K562 (cell line): ENCODE measurements at places on chromosomes 7 and 10. TPM values are rescaled to one million over a fixed set of nuclear protein-coding genes. Genes with fewer than 3 reads are reported as not detected.
A peak's percentile ranks its signal among the peaks of the same experiment; 100 is the strongest.

GRCh38 chr10:129754211-129755050 is 209.6 kb downstream of the EBF3 start:
- no peaks in the 10 kb centered on the region for H3K27me3 ChIP-seq
- no peak for DNase-seq
- H3K4me1 ChIP-seq = no peaks in the 10 kb centered on the region
- no peak overlapping the region for H3K27ac ChIP-seq

ZNRF2 gene
- total RNA-seq = 8.3 and 9.4 TPM in 2 replicates

CD36 gene
- 0.42 and 0.72 TPM in 2 replicates for total RNA-seq

DNA sequence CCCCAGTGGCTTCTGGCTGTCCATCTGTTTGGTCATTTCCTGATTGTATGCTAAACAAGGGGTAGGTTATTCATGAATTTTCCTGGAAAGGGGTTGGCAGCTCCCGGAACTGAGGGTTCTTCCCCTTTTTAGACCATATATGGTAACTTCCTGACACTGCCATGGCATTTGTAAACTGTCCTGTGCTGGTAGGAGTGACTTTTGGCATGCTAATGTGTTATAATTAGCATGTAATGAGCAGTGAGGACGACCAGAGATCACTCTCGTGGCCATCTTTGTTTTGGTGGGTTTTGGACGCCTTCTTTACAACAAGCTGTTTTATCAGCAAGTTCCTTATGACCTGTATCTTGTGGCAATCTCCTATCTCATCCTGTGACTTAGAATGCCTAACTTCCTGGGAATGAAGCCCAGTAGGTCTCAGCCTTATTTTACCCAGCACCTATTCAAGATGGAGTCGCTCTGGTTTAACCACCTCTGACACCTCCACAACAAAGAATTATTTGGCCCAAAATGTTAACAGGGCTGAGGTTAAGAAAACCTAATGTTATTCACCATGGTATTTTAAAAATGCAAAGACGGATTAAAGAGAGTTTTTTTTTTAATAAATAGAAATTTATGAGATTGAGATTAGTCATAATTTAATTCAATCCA is 2.4 kb upstream of the PTN start:
- no peak overlapping the region for H3K4me3 ChIP-seq
- no peaks in the 10 kb centered on the region for H3K4me1 ChIP-seq
- DNase-seq = no peak
- no peak overlapping the region for H3K27ac ChIP-seq
- no peaks in the 10 kb centered on the region for H3K36me3 ChIP-seq

BLNK gene
- total RNA-seq = 0.20 TPM in 1 of 2 replicates, not detected in the other

GRCh38 chr10:110694820-110695538 is 50.8 kb downstream of the RBM20 start:
- no peaks in the 10 kb centered on the region for H3K36me3 ChIP-seq
- no peak overlapping the region for H3K4me3 ChIP-seq
- no peaks in the 10 kb centered on the region; the same call in 1 of the 2 replicates for H3K4me1 ChIP-seq
- H3K27me3 ChIP-seq = no peaks in the 10 kb centered on the region
- H3K27ac ChIP-seq = no peak overlapping the region

SLC26A3 gene
- 0.86 and 1.1 TPM in 2 replicates for total RNA-seq

DNA sequence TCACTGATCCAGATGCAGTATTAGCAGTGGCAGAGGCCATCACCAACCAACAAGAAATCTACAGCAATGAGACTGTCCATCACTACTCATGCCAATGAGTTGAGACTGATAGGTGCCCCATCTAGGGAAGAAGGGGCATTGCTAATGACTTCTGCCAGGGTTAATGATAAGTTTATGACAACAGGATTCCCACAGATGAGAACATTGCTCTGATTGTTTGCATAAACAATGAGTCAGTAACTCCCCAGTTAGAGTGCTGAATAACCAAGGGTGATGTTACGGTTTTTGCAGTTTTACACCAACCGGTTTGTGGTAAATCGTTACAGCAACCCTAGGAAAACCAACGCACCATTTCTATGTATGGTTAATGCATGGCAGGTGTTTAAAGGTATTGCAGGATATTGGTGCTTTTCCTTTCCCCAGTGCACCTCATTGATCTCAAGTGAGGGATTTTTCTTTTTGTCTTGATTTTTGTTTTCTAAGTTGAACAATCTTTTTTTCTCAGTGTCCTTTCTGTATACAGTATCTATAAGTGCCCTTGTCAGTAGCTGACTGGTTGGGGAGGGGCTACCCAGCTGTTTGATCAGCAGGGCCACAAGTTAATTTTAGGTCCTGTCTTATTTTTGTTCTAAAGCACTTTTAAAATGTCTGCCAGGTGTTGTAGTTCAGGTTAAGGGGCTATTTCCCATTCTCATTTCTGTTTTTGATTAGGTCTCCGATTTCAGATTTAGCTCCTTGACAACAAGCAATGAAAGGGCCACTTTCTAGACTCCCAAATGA is 3.9 kb upstream of the CSGALNACT2 start:
- H3K36me3 ChIP-seq = no peaks in the 10 kb centered on the region
- H3K27me3 ChIP-seq = peaks cover 19% of the 10 kb centered on the region
- peaks cover 6% of the 10 kb centered on the region for H3K4me1 ChIP-seq
- no peak overlapping the region for H3K4me3 ChIP-seq
- DNase-seq = no peak
- H3K27ac ChIP-seq = no peak overlapping the region

GRCh38 chr10:132579027-132579859 is 41.7 kb downstream of the INPP5A start:
- peaks cover 33% of the 10 kb centered on the region for H3K4me1 ChIP-seq
- no peaks in the 10 kb centered on the region for H3K27me3 ChIP-seq
- H3K36me3 ChIP-seq = no peaks in the 10 kb centered on the region
- no peak overlapping the region for H3K4me3 ChIP-seq
- no peak for DNase-seq

GRCh38 chr7:139118805-139119485 is 9.4 kb upstream of the ZC3HAV1 start:
- H3K27me3 ChIP-seq = no peaks in the 10 kb centered on the region
- H3K36me3 ChIP-seq = no peaks in the 10 kb centered on the region
- H3K4me3 ChIP-seq = no peak overlapping the region
- peak overlapping the region; percentile 76 for H3K27ac ChIP-seq
- peak; percentile 78 for DNase-seq
- H3K4me1 ChIP-seq = peaks cover 25% of the 10 kb centered on the region

CH25H gene
- total RNA-seq = not detected in 2 replicates

NUTM2E gene
- 0.09 and 0.20 TPM in 2 replicates for total RNA-seq

DNA sequence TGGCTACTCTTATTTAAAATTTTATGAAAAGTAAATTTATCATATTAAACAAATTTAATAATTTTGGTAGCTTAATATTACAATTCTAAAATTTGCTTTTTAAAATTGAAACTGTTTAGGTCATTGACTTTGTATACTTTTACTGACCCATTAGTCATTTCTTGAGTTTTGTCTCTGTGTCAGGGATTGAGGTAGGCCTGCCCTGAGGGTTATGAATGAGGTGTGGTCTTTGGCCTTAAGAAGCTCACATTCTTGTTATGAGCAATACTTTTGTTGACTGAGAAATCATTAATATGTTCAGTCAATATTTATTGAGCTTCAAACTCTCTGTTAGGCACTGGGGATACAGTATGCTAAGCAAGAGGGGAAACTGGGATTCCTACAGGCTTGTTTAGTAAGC is 47.0 kb upstream of the RPA3 start:
- H3K36me3 ChIP-seq = no peaks in the 10 kb centered on the region
- H3K27me3 ChIP-seq = no peaks in the 10 kb centered on the region
- no peak overlapping the region for H3K27ac ChIP-seq
- H3K4me3 ChIP-seq = no peak overlapping the region
- H3K4me1 ChIP-seq = no peaks in the 10 kb centered on the region
- DNase-seq = no peak

DNA sequence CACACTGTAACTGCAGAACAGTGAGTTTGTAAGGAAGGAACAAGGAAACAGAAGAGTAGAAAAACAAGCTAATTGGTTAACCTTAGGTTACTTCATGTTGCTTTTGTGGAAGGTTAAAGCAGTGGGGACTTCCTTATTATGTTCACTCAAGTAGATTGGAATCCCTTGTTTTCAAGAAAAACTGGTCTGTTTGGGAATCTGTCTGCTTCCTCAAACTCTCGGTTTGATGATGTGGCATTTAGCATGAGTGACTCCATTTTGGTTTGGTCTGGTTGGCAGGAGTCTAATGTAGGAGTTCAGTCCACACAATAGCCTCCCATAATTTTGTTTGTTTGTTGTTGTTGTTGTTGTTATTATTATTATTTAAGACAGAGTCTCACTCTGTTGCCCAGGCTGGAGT is 3.8 kb upstream of the TRIM56 start:
- no peaks in the 10 kb centered on the region for H3K36me3 ChIP-seq
- H3K4me3 ChIP-seq = no peak overlapping the region
- H3K4me1 ChIP-seq = peaks cover 7% of the 10 kb centered on the region; the same call in 2 of the 3 replicates
- H3K27me3 ChIP-seq = no peaks in the 10 kb centered on the region

DNA sequence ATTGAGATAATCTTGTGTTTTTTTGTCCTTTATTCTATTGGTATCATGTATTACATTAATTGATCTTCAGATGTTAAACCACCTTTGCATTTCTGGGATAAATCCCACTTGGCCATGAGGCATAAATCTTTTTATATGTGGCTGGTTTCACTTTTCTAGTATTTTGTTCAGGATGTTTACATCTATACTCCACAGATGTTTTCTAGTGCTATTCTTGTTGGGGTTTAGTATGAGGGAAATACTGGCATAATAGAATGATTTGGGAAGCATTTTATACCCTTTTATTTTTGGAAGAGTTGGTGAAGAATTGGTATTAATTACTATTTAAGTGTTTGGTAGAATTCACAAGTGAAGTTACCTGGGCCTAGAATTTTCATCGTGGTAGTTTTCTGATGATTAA is 41.8 kb upstream of the CCNY start:
- H3K4me3 ChIP-seq = no peak overlapping the region
- no peaks in the 10 kb centered on the region for H3K27me3 ChIP-seq
- H3K27ac ChIP-seq = no peak overlapping the region
- no peaks in the 10 kb centered on the region for H3K4me1 ChIP-seq
- no peaks in the 10 kb centered on the region for H3K36me3 ChIP-seq
- DNase-seq = no peak

- DNase-seq = no peak
- no peaks in the 10 kb centered on the region for H3K4me1 ChIP-seq
- no peaks in the 10 kb centered on the region for H3K27me3 ChIP-seq
- H3K36me3 ChIP-seq = no peaks in the 10 kb centered on the region
These were observed 8.8 kb downstream of the PAPSS2 start for GRCh38 chr10:87668324-87669074.

VWA2 gene
- total RNA-seq = not detected in 2 replicates

GRCh38 chr10:84306751-84307384 is 21.5 kb upstream of the CCSER2 start:
- no peaks in the 10 kb centered on the region; the same call in 2 of the 3 replicates for H3K27me3 ChIP-seq
- H3K4me3 ChIP-seq = no peak overlapping the region
- no peak for DNase-seq

LRRC17 gene
- not detected in 2 replicates for total RNA-seq

GRCh38 chr10:98449287-98449686 is 2.6 kb upstream of the HPS1 start:
- DNase-seq = no peak
- peaks cover 15% of the 10 kb centered on the region for H3K36me3 ChIP-seq
- no peak overlapping the region for H3K4me3 ChIP-seq
- no peaks in the 10 kb centered on the region for H3K27me3 ChIP-seq
- H3K4me1 ChIP-seq = peaks cover 5% of the 10 kb centered on the region; the same call in 2 of the 3 replicates
- no peak overlapping the region for H3K27ac ChIP-seq

NPC1L1 gene
- 0.02 and 0.07 TPM in 2 replicates for total RNA-seq

GRCh38 chr10:42783181-42783549 is 570 bp downstream of the BMS1 start:
- peaks cover 4% of the 10 kb centered on the region; the same call in 1 of the 2 replicates for H3K27me3 ChIP-seq
- peaks cover 43% of the 10 kb centered on the region for H3K36me3 ChIP-seq
- H3K27ac ChIP-seq = peak overlapping the region; percentile 91
- H3K4me3 ChIP-seq = peak overlapping the region; percentile 66

TBL2 gene
- total RNA-seq = 70.3 and 70.8 TPM in 2 replicates

DNA sequence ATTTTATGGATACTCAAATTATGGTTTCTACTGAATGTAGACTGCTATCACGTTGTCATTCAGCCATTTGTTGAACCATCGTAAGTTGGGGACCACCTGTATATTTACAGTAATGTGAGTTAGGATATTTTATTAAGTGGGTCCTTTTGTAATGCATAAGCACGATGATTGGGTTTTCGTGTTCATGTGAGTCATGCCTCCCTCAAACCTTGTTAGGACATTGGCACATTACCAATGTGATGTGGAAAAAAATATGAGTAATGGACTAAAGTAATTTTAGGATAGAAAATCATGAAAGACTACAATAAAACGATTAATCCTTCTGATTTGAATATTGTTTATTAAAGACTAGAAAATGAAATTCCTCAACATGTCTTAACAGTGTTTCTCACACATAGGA is 8.7 kb downstream of the SMC3 start:
- H3K4me1 ChIP-seq = no peaks in the 10 kb centered on the region
- no peak overlapping the region for H3K4me3 ChIP-seq
- H3K27ac ChIP-seq = no peak overlapping the region
- H3K27me3 ChIP-seq = no peaks in the 10 kb centered on the region
- DNase-seq = no peak

DNA sequence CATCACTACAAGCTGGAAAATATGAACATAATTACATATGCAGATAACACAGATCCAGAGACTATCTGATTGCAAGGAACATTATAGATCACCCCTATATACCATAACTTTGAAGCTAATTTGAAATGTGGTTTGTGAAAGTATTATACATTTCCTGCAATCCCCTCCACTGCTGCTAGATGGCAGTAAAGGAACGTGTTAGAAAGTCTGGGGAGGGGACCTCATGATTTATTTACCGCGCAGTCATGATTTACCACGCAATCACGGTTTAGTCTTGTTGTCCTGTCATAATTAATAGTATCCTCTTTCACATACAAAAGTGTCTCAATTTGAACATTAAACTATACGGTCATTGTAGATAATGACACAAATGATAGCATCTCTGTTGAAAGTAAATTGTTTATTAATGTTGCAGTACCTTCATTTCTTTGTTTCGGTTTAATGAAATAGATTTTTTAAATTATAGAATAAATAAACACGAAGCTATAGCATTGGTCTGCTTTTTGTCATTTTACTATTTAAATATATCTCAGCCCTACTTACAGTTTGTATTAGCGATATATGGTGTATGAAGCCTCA is 145.3 kb upstream of the PRSS1 start:
- H3K4me1 ChIP-seq = no peaks in the 10 kb centered on the region
- no peak overlapping the region for H3K4me3 ChIP-seq
- 0 out of 2 replicates have a peak, but pooled peaks cover 10% of the 10 kb centered on the region for H3K27me3 ChIP-seq
- no peak overlapping the region for H3K27ac ChIP-seq
- DNase-seq = peak; percentile 83
- H3K36me3 ChIP-seq = no peaks in the 10 kb centered on the region

OR2A5 gene
- total RNA-seq = not detected in 2 replicates

- no peak overlapping the region for H3K4me3 ChIP-seq
- no peak overlapping the region for H3K27ac ChIP-seq
- DNase-seq = no peak
- H3K36me3 ChIP-seq = no peaks in the 10 kb centered on the region
- peaks cover 34% of the 10 kb centered on the region; the same call in 2 of the 3 replicates for H3K27me3 ChIP-seq
- H3K4me1 ChIP-seq = peaks cover 4% of the 10 kb centered on the region; the same call in 2 of the 3 replicates
These were observed 1.9 kb upstream of the UNC5B start for GRCh38 chr10:71210542-71210871.
